Fibroblast of skin of back (primary cell): ENCODE measurements at places on chromosomes 5 and 9.

DNA sequence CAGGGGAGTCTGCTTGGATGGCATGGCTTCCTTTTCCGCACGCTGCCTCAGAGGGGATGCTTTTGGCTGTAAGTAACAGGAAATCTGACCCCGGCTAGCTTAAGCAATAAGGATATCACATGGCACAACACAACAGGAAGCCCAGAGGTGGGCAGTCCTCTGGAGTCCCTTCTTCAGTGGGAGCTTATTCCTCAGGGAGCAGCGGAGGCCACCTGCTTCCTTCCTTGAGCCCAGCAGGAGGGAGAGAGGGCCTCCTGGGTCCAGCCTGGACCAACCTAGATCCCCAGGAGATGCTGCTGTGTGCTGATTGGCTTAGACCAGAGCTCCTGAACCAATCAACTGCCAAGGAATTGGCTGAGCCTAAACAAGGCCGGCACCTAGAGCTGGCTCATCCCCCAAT is 66.3 kb downstream of the C9orf50 start:
- DNase-seq = no peak

- DNase-seq = no peak
These were observed 197.0 kb downstream of the MCTP1 start for GRCh38 chr5:95087816-95088317.

DNA sequence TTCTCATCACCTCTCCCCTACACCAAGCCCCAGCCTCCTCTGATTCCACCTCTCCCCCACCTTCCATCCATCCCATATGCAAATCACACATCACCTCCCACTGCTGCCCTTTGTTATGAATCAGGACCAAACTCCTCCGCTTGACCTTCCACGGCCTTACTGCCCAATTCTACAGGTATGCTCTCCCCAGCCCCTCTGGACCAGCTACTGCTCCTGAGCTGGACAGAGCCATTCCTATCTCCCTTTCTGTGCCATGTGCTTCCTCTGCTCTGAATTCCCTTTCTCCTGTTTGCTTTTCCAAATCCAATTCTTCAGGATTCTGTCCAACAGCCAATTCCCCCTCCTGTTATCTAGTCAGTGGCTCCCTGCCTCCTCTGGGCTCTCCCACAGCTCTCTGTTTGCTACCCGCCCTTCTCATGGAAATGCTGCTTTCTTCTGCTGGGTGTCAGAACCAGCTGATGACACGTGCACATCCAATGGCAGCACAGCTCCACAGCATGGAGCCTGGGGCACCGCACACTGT is 8.3 kb downstream of the FABP6 start:
- no peak for DNase-seq

DNA sequence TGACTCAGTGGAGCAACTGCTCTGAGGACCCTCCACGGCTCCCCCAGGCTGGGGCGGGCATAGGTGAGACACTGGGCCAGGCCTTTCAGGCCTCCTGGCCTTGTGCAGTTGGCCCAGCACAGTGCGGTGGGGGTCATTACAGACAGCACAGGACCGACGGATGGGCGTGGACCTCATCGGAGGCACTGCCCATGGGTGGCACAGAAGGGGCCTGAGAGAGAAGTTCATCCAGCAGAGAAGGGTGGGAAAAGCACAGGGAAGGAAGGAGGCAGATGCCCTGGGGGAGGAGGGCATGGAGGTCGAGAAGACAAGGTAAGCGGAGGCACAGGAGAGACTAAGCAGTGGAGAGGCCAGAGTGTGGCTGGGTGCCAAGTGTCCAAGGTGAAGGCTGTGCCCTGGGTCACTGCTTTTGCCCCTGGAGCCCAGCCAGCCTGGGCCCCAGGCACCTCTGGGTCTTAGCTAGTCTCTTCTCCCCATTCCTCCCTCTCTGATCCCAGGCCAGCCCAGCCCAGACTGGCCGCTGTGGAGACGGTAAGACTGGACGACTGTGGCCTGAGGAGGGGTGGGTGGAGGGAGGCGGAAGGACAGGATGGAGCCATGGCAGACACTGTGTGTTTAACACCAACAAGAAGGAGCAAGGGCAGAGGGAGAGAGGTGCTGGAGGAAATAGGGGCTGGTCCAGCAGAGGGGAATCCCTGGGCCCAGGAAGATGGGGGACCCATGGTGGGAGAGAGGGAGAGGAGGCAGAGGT is 5.7 kb downstream of the IL3 start:
- no peak for DNase-seq

- no peak for DNase-seq
These were observed 31.4 kb downstream of the TLX3 start for GRCh38 chr5:171340491-171340890.

- DNase-seq = peak; percentile 94
These were observed 40.6 kb downstream of the SGCD start for GRCh38 chr5:156367597-156367996.

- DNase-seq = no peak
These were observed 20.6 kb upstream of the ANP32B start for GRCh38 chr9:97962575-97962974.

- peak; percentile 76 for DNase-seq
These were observed 4.0 kb downstream of the SNX30 start for GRCh38 chr9:112754578-112754977.

- DNase-seq = no peak
These were observed 40.0 kb downstream of the FANCC start for GRCh38 chr9:95277509-95277908.

DNA sequence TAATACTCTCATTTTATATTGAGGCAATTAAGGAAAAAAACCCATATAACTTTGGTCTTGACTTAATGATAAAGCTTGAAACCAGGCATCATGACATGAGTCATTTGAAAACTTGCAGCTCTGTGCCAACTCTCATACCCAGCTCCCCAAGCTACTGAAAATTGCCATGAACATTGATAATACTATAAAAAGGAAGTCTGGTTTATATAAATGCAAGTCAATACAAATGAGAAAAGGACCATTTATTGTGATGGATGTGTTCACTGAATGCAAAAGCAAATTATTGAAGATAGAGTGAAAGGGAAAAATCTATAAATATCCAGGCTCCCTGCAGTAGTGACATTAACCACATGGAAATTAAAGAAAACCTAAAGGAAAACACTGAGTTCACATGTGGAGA is 116.3 kb downstream of the DEPDC1B start:
- DNase-seq = no peak

DNA sequence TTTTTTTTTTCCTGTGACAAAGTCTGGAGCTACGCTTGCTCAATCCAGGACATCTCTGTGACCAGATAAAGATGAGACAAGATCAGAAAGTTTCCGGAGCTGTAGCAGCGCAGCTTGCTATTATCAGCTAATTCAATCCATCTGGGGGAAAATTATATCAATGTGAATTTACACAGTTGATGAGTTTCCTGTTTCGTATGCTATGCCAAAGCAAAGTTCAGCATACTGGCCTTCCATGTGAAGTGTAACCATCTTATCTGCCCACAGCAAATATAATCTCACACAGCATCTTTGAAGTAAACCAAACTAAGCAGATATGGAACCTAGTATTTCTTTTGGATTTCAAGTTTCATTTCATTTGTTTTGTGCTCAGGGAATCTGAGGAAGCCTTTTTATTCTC is 1767.7 kb downstream of the EFNA5 start:
- peak; percentile 24 for DNase-seq

GRCh38 chr9:4748612-4749011 is 7.6 kb upstream of the AK3 start:
- DNase-seq = no peak

- no peak for DNase-seq
These were observed 365.0 kb upstream of the CDH9 start for GRCh38 chr5:27403243-27403882.

GRCh38 chr5:3878267-3878666 is 282.6 kb downstream of the IRX1 start:
- DNase-seq = no peak

DNA sequence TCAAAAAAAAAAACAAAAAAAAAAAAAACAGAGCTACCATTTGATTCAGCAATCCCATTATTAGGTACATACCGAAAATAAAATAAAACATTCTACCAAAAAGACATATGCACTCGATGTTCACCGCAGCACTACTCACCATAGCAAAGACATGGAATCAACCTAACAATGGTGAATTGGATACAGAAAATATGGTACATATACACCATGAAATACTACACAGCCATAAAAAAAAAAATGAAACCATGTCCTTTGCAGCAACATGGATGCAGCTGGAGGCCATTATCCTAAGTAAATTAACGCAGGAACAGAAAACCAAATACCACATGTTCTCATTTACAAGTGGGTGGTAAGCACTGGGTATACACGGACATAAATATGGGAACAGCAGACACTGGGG is 21.3 kb downstream of the MRPS27 start:
- no peak for DNase-seq

DNA sequence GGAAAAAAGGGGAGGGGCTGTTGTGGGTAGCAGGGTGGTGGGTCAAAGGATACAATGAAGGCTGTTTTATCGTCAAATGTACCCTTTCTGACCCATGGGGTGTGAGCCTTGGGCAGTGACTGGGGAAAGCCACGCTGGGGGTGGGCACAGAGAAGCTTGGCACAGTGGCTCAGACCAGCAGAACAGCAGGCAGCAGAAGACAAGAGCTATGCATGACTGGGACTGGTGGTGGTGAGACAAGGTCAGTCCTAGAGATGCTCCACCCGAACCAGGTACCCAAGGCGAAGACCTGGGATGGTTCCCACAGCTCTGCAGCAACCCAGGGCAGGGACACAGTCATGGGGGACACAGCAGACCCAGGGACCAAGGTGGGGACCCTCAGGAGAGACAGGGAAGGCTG is 38.3 kb downstream of the BICD2 start:
- no peak for DNase-seq

GRCh38 chr5:162067655-162068411 is at the start of gene GABRG2:
TSS of gene GABRG2 (plus strand) at chr5:162067773. CDS start at chr5:162068000, 227 bp downstream.
- DNase-seq = no peak

DNA sequence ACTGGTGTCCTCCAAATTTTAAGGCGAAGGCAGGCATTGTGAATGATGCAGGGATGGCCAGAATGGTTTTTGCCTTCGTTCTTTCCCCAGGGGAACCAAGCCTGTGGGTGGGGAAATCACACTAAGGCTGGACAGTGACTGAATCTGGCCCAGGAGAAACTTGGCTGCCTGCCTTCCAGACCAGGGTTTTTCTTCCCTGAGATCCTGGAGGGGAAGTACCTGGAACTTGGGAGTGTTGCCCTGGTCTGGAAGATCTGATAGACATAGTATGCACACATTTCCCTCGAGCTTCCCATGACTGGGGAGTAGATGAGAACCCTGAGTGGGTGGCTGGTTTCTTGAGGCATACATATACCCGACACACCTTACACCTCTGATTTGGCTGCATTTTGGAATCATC is 664 bp upstream of the IL11RA start:
- DNase-seq = no peak

DNA sequence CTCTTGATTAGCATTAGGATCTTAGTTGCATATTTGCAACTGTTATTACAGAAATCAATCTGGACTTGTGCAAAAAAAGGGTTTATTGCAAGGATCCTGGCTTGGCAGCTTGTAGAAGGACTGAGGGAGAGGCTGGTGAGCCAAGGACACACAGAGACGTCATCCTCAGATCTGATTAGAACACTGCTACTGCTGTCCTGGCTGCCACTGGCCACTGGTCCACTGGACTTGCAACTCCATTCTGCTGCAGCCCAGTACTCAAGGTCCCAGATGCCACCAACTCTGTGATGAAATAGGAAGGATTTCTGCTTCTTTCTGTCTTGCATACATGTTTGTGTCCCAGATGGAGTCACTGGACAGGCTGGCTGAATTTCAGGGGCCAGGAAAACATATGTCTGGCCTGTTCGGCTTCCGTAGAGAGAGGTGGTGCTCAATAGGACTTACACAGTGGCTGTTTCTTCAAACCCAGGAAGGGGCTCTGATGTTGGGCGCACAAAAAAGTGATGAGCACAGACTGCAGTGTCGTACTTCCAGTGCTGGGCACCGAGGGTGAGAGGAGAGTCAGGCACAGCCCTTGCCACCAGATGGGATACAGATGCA is 68.9 kb upstream of the SH3PXD2B start:
- DNase-seq = no peak

DNA sequence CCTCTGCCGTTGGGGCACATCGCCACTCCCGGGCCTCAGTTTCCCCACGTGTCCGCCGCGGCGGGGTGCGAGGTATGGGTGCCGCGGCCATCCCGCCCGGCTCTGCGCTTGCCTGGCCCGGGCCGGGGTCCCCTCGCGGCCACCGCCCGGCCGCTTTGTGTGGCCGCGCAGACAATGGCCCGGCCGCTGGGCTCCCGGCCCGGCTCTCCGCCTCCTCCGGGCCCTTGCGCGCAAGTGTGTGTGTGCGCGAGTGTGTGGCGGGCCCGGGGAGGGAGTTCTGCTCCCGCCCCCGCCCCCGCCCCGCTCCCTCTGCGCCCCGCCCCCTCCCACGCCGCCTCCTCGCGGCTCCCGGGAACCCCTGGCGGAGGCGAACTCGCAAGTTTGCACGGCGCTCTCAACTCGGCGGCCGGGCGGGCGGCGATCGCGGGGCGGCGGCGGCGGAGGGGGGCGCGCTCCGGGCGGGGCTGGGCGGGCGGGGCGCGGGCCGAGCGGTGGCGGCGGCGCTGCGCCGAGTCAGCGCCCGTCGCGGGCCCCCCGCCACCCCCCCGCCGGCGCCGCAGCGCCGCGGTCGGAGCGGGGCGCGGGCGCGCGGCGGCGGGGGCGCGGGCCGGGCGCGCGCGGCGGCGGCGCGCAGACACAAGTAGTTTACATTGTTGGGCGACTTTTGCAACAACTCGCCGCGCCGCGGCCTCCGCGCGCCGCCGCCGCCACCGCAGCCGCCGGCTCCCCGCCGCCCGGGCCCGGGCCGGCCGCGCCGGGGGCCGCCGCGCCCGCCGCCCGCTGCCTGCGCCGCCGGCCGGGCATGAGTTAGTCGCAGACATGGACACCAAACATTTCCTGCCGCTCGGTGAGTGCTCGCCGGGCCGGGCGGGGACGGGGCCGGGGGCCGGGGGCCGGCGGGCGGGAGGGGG is at the start of gene RXRA:
RXRA (plus strand) TSS at position 643 of the 911 bp plus-strand sequence; CDS start at position 820, 177 bp downstream.
- DNase-seq = peak; percentile 90

DNA sequence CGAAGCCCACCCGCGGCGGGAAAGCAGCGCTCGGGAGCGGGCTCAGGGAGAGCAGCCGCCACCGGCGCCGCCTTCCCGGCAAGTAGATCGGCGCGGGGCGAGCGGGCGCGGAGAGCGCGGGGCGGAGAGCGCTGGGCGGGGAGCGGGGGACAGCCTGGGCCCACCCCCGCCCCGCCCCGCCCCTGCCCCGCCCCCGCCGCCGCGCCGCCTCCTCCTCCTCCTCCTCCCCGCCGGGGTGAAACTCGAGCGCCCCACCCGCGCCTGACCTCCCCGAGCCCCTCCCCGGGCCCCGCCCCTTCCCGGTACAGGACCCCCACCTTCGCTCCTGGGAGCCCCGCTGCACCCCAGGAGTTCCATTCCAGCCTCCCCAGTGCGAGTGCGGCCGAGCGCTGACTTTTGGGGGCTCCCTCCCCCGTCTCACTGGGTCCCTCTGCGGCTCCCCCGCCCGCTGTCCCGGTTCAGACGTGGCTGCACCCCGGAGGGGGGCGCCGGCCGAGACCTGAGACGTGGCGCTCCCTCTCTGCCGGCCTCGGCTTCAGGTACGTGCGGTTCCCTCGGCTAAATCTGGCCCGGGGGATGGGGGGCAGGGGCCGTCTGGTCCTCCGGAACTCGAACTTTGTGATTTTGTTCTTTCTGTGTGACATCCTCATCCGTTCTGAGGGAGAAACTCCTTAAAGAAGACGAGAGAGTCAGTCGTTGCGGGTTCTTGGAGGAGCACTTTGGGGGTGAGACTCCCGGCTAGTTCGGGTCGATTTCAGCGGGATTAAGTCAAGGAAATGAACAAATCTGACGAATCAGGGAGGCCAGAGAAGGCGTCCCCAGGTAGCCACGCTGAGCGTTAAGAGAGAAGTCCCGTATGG is at the start of gene SEMA5A:
SEMA5A (minus strand) TSS at position 84 of the 860 bp plus-strand sequence. CDS start 166,129 bp downstream, outside the sequence.
- peak; percentile 77 for DNase-seq
